ENCODE measurements at places on chromosomes 1 and 21.

DNA sequence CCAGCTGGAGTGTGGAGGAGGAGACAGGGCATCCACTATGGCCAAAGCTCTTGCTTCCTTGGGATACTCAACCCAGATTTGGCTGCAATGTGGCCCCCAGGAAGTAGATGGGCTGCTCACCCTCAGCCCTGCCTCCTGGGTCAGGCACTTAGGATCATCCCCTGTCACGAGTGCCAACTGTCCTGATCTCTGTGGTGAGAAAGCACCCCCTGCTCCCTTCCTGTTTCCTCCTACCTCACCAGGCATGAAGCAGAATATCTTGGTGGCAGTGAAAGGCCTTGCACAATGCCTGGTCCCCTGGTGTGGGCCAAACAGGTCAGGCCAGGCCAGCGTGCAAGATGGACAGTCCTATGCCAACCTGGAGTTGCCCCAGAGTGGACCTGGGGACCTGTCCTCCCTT, 211.7 kb downstream of the GRIK3 start:
- DNase-seq = no peak

GRCh38 chr1:221912230-221912629, 170.3 kb upstream of the DUSP10 start:
- no peak for DNase-seq

GRCh38 chr1:29853716-29854330, 617.5 kb downstream of the PTPRU start:
- no peak for DNase-seq

DNA sequence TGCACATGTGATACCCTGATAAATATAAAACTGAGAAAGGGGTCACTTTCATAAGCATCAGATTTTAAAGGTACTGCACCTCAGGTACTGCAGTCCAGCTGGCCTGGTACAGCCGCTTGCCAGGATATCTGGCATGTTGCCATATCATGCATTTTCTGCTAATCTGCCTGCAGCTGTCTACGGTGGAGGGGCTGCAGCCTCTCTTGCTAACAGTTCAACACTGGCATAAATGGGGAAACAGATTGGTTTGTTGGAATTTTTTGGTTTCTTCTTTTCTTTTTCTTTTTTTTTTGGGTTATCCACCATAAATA, 71.5 kb downstream of the MIS18A start:
- no peak for DNase-seq

DNA sequence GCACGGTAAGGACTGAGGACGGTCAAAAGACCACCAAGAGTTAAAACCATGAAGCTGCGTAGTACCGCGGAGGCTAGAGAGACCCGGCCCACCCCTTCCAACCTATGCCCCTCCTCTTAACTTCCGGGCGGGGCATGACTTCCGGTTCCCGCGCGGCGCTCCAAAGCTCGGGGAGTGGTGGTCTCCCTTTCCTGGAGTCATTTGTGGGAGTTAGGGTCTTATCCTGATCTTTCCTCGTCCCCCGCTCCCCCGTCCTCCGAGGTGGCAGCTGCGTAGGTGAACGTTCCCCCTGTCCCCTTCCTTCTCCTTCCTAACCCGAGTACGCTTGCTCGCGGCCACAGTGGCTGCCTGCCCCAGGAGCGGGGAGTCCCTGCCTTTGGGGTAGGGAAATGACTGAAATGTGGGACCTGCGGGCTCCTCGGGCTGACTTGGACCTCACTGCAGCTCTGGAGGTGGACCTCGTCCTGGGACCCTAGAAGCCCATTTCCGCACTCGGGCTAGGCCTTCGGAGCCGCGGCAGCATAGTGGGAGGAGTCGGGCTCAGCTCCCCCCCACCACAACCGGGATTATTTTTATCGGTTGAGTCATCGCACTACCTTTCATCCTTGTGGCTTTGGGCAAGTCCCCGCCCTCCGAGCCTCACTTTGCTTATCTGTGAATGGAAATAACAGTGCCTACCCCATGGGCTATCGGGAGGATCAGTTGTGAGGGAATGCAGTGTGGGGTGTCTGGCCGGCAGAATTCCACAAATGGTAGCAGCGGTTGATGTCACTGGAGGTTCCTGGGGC, 24.1 kb downstream of the CELA3A start:
- DNase-seq = peak; percentile 90
